ENCODE measurements at places on chromosomes 2 and 18.
A peak's percentile ranks its signal among the peaks of the same experiment; 100 is the strongest.

DNA sequence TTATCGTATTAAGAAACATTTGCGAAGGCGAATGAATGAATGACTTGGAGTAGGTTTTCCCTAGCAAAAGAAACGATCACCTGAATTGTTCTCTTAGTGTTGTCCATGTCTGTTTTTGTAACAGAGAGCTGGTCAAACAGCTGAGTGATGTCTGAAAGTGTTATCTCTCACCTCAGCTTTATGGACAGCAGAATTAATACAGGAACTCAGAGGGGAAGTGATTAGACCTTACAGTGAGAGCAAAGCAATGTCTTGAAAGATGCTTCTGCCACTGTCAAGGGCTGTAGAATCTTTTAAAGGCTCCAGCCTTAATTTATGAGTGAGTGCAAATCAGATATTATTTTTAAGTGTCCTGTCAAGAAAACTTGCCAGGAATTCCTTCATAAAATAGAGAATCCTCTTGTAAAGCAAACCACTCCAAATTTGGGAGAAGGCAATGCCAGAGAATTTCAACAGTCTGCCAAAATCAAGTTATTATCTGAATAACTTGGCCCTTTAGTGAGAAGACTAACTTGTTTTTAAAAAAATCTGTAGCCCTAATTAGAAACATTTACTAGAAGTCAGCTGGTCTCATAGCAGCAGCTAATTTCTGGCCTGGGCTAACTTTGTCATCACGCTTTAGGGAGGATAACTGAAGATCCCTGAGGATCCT lies 60.7 kb downstream of the CDC42EP3 start:
- peak; percentile 55 for DNase-seq

GRCh38 chr2:100786297-100786658 lies 33.7 kb upstream of the NPAS2 start:
- DNase-seq = peak; percentile 64

- DNase-seq = no peak
These were observed 62.4 kb upstream of the GCFC2 start for GRCh38 chr2:75772908-75773630.

DNA sequence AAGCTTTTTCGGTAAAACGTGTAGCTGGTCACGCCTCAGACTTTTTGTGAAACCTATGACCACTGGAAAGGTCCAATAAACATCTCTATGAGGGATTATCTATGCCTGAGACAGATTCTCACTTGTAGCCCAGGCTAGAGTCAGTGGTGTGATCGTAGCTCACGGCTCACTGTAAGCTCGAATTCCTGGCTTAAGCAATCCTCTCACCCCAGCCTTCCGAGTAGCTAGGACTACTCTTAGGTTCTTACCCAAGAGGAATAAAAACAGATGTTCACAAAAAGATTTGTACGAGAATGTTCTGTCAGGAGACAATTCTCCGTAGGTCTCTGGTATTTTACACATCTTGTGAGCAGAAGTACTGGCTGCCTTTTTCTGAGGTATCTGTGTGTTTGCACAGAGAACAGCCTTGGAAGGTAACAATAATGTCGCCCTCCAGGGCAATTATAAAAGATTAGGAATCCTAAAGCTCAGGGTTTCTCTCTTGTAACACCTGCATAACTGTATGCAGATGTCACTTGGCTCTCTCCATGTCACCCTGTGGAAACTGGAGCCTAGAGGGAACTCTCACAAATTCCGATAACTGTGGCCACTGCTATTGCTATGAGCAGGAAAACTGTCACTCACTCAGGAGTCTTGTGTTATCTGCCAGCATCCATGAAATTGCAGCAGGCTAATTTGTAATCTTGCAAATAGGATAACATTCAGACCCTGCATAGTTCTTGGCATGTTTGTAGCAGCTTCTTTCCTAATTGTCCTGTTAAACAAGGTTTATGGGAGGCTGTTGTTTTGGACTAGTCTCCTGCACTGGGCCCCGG lies 25.5 kb upstream of the RALBP1 start:
- DNase-seq = peak; percentile 39

GRCh38 chr2:25517701-25518100 lies 155.7 kb downstream of the DTNB start:
- no peak for DNase-seq

Data from foreskin fibroblast (primary cell).